Karpas-422 (cell line): ENCODE measurements at places on chromosomes 6 and 20.
A peak's percentile ranks its signal among the peaks of the same experiment; 100 is the strongest.

DNA sequence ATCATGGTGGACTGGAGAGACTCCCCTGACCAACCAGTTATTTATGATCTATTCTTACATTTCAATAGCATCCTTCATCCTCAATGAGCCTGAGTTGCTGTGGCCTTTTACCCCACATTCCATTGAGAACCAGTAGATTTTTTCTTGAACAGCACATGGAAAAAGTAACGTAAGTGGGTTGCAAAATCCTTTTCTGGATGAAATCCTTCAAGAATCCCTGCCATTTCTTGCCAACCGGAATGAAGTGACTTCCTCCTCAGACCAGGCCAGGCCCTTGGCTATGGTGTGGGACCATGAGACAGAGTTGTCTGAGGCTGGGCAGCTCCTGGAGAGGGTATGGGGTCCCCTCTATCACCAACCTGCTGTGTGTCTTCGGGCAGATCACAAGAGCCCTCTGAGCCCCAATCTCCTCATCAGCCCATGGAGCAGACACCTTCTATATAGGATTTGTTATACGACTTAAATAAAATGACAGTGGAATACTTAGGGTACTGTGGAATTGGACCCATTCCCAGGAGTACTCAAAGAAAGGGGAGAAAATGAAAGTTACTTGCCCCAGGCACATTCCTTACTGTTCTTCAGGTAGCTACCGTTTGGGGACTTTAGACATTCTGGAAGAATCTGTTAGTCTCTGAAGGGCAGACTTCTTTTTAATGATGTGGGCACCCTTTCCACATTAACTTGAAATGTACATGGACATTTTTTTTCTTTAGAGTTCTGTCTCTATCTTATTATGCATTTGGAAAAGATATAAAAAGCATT is 10.9 kb downstream of the EYA2 start:
- DNase-seq, result no peak

DNA sequence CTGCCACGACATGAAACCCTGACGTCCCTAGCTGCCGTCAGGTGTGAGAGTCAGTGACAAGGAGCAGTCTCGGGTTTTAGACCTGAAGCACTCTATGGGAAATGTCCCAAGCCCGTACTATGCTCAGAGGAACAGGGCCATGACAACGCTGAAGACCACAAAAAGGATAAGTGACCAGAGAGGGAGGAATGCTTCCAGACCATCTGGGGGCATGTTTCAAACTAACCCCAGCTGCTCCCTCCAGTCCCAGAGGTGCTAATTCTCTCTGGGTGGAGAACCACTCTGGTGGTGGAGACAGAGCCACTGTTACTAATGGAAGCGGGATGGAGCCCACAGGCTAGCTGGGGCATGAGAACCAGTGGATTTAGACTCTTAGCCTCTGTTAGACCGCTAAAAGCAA is 8.7 kb downstream of the AURKA start:
- no peak for DNase-seq

GRCh38 chr6:34223381-34223955 is 13.2 kb upstream of the HMGA1 start:
- DNase-seq, result no peak

DNA sequence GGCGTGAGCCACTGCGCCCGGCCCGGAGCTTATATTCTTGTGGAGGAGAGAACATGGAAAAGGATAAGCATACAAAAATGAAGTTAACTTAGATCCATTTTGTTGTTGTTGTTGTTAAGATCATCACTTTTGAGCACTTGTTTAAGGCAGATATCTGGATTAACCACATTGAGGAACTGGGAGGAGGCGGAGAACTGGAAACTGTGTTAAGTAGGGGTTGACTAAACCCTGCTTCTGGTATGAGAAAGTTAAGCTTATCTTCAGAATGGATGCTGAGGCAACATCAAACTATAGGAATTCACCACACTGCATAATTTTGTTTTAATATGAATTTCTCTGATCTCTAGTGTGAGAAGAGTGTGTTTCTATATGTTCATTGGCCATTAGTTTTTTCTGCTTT is 57.6 kb downstream of the GCNT2 start:
- no peak for DNase-seq

DNA sequence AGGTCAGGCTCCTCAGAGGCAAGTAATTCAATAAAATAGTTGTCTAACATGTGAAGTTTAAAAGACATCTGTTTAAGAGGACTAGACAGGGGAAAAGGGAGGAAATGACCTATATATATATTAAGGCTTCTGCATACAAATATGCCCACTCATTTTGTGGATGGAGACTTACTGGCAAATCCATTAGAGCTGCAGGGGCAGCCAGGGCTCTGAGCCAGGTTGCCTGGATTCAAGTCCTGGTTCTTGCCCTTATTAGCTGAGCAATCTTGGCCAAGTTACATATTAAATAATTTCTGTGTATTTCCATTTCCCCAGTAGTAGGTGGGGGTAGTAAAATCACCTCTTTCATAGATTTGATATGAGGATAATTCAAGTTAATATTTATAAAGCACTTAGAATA is 287.0 kb upstream of the RIMS1 start:
- no peak for DNase-seq

DNA sequence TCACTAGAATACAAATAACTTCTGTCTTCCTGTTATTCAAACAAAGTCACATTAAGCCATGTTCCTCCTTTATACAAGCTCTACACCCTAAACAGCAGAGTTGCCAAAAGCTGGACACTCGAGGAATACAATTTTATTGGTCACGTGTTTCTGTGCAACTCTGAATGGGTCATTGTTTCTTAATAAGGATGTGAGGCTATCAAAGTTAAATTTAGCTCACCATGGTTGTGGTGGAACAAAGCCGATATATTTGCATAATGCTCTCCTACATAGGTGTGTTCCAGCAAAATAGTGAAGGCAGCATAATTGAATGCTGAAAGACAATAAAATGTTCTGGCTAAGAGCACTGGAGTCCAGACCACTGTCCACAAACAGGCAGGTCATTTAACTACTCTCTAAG is 36.9 kb upstream of the CD2AP start:
- DNase-seq, result peak; percentile 84

GRCh38 chr20:951384-952169 is 35.4 kb upstream of the ANGPT4 start:
- no peak for DNase-seq

DNA sequence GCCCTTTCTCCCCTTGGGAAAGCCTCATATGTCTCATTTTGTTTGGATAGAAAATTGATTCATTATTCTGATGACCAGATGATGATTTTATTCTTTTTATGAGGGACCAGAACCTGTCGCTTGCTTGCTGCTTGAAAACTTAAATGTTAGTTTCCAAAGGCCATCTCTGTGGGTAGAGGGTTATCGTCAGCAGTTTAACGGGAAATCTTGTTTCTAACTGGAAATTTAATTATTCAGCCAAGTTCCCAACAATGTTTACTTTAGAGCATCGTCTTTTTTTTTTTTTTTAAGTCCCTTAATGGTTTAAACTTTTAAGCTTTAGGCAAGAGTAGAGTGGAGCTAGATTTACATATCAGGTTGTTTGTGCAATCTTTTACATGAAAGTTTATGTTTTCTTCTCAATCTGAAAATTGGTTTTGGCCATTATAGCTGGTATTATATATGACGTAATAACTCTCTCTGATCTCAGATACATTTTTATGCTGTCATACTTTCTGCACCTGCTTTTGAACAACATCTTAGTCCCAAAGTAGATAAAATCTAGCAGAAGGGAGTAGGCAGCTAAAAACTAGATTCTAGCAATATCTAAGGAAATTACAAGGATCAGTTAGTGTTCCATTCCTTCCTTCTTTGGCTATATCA is 93.9 kb downstream of the FOXO3 start:
- DNase-seq, result no peak

DNA sequence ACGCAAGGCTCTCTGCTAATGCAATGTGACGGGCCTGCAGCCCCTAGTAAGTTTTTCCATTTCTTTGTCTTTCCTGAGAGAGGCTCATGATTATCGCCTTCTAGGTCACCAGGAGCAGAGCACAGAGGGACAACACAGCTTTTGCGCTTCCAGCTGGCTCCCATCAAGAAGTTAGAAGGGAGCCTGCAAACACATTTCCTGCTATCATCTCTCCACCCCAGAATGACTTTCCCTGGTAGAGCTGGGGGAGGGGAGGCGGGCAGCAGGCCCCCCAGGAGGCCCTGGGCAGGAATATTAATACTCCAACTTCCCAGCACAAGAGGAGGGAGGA is 35.7 kb upstream of the CCDC167 start:
- no peak for DNase-seq

GRCh38 chr6:27251112-27251605 is 3.7 kb downstream of the PRSS16 start:
- DNase-seq, result peak; percentile 77

DNA sequence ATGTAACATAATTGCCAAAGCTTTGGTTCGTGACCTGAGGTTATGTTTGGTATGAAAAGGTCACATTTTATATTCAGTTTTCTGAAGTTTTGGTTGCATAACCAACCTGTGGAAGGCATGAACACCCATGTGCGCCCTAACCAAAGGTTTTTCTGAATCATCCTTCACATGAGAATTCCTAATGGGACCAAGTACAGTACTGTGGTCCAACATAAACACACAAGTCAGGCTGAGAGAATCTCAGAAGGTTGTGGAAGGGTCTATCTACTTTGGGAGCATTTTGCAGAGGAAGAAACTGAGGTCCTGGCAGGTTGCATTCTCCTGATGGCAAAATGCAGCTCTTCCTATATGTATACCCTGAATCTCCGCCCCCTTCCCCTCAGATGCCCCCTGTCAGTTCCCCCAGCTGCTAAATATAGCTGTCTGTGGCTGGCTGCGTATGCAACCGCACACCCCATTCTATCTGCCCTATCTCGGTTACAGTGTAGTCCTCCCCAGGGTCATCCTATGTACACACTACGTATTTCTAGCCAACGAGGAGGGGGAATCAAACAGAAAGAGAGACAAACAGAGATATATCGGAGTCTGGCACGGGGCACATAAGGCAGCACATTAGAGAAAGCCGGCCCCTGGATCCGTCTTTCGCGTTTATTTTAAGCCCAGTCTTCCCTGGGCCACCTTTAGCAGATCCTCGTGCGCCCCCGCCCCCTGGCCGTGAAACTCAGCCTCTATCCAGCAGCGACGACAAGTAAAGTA is 547 bp upstream of the ESR1 start:
- DNase-seq, result no peak

DNA sequence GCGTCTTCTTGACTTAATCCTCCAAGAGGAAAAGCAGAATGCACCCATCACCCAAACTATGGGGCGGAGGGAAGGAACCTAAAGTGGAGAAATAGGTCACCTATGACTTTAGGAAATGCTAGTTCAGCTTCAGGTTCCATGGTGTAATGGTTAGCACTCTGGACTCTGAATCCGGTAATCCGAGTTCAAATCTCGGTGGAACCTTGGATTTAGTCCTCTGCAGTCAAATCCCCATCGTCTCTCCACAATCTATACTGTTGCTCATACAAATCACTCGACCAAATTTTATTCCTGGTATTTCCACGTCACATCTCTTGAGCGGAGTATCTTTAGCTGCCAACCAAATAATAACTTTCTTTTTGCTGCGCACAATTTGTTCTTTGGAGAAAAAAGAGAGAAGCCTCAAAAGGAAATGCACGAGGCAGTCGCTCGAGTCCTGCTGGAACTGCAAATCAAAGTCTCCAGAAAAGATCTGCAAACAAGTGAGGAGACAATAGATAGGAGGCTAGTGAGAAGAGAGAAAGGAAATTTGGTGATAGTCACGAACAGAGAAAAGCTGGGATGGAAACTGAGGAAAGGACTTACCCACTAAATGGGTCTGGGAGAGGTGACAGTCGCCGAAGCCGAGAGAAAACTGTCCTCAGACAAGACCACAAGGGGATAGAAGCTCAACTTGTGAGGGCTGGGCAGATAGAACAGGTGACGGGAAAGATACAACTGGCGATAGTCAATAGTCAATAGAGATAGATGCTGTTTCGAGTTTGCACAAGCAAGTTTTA is 16.6 kb downstream of the POM121L2 start:
- DNase-seq, result peak; percentile 55

- no peak for DNase-seq
Observed at GRCh38 chr6:160118620-160119229, 2.9 kb upstream of the SLC22A1 start.

GRCh38 chr6:14665827-14666724 is 548.5 kb downstream of the CD83 start:
- DNase-seq, result no peak

DNA sequence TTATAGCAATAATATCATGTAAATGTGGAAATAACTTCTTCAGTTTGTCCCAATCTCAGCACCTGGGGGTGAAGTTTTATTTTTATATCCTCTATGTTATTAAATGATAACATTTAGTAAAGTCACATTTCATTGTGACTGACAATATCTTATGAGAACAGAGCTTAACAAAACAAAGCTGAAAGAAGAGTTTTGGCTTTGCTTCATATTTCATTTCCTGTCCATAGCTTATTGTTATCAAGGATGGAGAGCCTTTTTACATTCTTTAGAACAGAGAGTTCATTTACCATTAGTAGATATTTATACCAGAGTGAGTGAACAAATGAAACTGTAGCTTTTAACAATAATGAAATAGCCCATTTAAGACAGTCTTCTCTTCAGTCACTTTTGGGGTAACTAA is 231.9 kb upstream of the SGK1 start:
- DNase-seq, result no peak

GRCh38 chr6:1381481-1382330 is 7.7 kb upstream of the FOXF2 start:
- peak; percentile 46 for DNase-seq

DNA sequence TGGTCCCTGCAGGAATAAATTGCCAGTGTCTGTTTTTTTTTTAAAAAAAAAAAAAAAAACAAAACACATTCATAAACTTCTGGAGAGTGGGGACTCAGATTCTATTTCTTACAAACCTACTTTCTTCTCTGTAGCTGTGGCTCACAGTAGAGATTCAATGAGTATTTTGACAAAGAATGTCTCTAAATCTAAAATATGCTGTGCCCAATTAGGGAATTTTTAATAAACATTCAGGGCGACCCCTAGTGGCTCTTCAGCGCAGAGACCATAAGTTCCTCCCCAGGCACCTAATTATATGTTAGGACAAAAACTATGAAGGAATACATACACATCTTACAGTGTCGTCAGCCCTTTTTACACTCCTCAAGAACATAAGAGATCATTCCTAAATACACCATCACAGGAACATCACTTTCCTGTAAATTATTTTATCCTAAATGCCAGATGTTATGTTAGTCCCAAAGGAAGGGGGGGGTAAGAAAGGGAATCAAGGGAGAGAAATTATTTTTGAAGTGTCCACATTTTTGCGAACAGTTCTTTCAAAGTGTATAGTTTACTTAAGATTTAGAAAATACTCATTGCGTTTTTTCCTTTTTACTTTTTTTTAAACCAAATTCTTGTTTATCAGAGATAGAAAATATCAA is 21.8 kb upstream of the NAA20 start:
- DNase-seq, result peak; percentile 83

GRCh38 chr6:108145639-108146038 is 20.2 kb upstream of the NR2E1 start:
- no peak for DNase-seq
